ENCODE measurements at places on chromosomes 12 and 14.

DNA sequence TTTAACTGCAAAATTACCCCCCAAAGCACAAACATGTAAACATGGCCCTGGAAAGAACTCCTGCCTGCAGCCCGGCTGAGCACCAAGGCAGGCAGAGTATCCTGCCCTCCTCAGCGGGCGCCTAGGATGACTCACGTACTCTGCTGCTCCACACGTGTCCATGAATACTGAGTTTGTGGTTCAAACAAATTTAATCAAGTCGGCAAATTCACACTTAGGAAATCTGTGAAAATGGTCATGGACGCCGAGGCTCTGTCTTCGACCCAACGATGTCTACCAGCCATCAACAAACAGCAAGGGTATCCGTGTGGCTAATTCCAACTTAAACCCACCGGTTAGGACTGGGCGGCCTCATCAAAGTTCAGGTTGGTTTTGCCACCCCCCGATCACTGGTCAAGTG is 25.5 kb downstream of the GOLGA3 start:
- no peak for DNase-seq

DNA sequence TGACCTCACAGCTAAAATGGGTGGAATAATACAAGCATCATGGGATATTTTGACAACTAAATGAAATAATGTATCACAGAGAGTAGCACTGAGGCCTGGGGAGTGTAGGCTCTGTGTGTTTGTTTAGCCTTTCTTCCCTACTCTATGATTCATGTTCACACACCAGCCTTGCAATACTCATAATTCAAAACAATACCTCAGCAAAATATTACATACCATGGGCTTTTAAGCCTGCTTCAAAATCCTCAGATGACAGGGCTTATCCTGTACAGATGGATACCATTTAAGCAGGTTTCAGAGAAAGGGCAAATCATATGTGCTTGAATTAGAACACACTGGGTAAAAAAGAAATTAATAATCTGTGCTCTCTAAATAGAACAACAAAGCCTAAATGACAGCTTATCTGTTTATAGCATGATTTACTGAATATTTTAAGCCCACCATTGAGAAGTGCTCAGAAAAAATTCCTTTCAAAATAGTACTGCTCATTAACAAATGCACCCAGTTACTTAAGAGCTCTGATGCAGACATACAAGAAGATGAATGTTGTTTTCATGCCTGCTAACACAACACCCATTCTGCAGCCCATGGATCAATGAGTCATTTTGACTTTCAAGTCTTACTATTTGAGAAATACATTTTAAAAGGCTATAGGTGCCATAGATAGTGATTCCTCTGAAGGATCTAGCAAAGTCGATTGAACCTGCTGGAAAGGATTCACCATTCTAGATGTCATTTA is 84.9 kb upstream of the ADAMTS20 start:
- no peak for DNase-seq

DNA sequence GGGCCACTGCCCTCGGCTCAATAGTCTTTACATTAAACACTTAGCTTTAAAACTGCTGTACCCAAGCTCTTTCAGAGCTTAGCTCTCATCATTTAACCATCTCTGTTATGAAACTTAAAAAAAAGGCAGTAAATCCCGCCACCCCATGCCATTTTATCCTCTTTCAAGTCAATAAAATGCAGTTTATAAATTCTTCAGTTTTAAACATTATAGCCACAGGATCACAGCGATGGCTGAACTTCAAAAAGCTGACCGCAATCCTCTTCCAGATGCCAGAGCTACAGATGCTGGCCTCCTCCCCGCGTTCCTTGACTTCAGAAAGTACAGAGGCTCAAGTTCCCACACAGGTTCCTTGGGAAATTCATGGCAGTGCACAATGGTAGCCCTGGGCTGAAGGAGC is 4.2 kb downstream of the OR10G3 start:
- no peak for DNase-seq

- no peak for DNase-seq
These were observed 447.5 kb downstream of the PCNX1 start for GRCh38 chr14:71354801-71355200.

DNA sequence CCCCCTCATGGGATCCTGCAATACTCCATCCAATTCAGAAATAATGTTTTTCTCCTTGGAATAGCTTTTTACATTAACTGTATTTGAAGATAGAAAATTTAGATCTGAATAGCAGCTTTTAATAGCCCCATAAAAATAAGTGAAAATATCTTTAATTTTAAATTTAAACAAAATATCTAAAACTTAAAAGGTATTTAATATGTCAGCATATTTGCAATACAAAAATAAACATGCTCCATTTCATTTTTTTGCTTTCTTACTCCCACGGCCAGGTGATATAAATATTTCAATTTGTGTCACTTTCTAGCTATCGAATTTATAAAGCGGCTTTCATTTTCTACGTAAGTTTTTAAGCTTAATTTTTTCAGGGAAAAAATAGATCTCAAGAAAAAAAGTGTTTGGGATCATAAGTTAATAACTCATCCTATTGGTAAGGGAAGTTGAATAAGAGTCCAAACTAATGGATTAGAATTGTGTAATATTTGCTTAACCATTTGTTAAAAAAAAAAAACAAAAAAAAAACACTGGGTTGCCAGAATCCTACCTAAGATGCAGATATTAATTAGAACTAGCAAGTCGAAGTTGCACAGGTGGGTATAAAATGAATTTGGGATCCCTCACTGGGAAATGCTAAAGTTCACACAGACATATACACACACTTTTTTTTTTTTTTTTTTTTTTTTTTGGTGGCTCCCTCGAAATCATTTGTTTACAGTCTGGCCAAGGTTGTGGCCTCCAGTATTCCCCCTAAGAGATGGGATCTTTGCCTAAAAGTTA is 47.6 kb downstream of the PPP2R5C start:
- DNase-seq = no peak

DNA sequence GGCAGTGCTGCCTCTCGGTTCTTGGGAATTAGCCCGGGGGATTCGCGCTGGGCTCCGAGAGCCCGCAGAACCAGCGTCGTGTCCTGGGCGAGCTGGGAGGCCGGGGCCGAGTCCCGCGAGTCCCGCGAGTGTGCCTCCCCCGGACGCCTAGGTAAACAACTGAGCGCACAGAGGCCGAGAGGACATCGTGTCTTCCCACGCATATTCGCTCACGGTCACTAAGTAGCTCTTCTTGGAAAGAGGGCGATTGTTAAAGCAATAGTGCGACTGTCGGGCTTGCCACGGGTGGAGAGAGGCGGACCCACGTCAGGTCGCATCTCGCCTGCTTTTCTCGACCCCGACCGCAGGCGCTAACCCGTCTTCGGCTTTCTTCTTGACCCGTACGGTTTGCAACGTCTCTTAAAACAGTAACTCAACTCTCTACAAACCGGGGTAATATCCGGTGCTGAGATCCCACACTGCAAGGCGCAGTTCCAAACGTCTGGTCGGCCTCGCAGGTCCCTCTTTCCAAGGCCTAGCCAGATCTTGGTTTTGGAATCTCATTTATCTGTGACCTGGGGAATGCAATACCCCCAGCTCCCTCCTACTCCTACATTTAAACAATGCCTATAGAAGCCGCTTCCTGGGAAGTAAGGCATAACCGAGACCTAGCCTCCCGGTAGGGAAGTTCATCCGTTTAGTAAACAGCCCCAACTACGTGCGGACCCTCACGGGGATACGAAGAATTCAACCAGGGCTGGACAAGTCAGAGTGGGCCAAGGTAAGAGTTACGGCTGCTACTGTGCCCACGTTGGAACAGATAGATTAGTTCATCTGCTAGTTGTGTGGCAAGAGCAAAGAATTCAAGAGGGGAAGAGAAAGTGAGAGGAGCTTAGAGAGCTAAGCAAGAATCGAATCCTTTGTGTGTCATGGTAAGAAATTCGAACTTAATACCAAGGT is 736 bp upstream of the PHLDA1 start:
- no peak for DNase-seq

DNA sequence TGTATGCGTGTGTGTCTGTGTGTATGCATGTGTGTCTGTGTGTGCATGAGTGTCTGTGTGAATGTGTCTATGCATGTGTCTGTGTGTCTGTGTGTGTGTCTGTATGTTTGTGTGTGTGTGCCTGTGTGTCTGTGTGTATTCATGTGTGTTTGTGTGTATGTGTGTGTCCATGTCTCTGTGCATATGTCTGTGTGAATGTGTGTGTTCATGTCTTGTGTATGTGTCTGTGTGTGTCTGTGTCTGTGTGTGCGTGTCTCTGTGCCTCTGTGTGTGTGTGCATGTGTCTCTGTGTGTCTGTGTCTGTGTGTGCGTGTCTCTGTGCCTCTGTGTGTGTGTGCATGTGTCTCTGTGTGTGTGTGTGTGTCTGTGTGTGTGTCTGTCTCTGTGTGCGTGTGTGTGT is 82.4 kb downstream of the NINJ2 start:
- no peak for DNase-seq

DNA sequence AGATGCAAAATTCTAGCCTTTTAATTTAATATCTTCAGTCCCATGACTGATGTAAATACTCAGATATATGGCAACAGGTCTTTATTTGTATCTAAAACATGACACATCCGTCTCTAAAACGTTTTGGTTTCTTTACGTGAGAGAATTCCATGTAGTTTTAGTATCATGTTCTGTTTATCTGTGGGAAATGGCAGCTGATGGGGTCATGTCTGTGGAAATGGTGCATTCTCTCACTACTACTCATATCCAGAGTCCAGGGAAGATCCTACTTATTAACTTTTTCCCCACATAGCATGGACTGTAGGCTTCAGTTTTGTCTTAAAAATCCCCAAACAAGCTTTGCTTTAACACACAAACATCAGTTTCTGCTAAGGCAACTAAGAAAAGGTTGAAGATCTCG is 53.8 kb downstream of the SPTLC2 start:
- DNase-seq = no peak

- DNase-seq = peak; percentile 35
These were observed 257.8 kb upstream of the BTG1 start for GRCh38 chr12:92403210-92404175.

DNA sequence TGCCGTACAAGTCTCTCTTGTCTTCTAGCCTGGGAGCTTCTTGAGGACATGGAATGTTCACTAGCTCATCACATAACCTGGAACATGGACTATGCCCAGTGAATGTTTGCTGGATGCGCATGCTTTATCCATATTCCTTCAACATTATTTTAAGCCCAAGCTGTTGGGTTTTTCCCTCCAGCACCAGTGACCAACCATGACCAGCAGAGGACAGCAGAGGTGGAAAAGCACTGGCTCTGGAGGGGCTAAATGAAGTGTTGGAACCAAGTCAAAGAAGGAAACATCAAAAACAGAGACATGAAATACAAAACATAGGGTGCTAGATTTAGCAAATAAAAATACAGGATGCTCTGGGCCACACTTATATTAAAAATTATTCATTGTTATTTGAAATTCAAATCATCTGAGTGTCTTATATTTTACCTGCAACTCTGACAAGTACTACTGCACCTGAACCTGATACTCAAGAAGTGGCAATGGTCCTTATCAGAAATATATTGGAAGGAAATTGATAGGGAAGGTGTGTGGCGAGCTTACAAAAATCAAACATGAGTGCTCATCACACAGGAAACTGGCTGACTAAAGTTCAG is 23.1 kb upstream of the HELB start:
- DNase-seq = no peak
